ENCODE measurements at places on chromosomes 4 and X.

DNA sequence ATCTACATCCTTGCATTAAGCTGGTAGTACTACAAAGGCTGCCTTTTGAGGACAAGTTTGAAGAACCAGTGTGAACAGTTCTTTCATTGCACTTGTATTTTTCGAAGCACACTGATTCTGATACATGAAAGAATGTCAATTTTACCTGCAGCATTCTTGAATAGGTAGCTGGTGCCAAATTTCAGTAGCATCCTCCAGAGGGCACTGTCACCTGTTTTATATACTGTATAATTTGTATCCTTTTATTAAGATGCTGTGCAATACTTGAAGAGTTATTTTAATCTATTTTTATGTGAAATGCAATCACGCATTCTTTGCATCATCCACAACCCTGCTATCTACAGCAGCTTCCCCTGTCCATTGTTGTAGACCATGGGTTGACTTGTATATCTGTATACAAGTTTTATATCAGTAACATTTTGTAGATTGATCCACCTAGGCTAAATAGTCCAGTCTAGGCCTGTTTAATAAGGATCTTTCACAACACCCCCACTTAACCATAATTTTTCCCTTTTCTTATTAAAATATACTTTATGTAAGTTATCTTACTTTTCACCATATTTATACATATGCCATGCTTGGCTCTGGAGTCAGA is 325.7 kb downstream of the PCDH7 start:
- no peak for DNase-seq

GRCh38 chrX:100648458-100649417 is 4.7 kb downstream of the SRPX2 start:
- no peak for DNase-seq

GRCh38 chr4:189988877-189989431 is 38.1 kb downstream of the FRG2 start:
- no peak for DNase-seq

DNA sequence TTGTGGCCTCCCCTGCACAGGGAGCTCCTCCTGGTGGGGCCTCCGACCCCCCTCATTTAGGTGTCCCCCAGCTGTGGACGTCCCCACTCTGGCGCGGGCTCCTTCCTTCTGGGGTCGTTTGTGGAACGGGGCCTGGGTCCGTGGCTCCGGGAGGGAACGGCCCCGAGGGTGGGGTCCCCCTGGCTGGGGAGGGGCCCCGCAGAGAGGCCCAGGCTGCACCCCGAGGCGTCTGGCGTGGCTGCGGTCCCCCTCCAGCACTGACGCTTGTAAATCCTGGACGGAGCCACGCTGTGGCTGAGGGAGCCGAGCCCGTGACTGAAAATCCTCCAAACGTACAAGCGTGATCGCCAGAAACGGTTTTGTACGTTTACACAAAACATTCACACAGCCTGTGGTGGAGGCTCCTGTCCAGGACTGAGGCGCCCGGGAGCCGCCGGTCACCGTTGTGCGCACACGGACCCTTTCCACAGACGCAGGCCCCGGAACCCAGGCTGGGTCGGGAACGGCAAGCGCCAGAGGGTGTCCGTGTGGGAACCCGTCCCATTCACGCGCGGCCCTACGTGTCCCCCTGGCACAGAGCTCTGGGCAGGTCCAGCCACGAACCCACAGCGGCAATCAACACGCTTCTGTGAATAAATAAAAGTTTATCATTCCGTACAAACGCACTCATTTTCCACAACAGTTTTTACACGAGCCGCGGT is 15.2 kb upstream of the GTPBP6 start:
- DNase-seq, result no peak

DNA sequence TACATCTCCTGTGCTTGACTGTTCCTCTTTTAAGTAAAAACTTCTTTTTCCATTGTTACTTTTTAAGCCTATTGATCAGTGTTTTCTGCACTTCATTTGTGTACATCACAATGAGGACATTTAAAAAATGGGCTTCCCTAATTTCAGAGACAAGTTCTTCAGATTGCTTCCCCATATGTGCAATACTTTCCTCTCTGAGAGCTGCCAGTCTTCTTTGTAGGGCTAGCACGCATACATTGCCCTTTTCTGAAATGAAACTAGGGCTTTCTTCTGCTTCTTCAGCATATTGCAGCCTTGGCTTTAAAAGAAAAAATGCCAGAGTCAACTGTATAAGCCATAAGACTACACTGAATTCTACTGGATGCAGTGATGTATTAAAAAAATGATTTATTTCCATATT is 37.8 kb downstream of the FAT4 start:
- no peak for DNase-seq

DNA sequence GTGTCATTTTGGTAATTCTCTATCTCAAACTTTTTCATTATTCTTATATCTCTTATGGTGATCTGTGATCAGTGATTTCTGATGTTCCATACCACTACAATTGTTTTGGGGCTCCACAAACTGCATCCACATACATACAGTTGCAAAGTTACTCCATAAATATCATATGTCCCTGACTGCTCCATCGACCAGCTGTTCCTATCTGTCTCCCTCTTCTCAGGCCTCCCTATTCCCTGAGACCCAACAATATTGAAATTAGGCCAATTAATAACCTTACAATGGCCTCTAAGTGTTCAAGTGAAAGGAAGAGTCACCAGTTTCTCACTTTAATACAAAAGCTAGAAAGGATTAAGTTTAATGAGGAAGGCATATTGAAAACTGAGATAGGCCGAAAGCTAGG is 108.7 kb downstream of the ANAPC10 start:
- no peak for DNase-seq

DNA sequence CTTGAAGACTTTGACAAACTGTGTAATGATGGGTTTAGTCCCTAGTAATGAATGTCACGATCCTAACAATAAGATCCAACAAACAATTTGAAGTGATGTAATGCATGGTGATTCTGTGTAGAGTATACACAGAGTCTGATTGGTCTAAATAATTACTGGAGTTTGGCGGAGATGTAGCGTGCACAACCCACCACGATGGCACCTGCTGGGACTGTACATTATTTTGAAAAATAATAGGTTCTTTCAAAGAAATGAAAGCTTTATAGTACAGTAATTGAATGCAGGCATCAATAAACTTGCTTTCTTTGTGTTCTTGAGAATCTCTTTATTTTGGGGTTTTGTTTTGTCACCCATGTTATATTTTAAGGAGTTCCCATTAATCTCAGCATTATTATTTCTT is 902.2 kb upstream of the PCDH7 start:
- no peak for DNase-seq

DNA sequence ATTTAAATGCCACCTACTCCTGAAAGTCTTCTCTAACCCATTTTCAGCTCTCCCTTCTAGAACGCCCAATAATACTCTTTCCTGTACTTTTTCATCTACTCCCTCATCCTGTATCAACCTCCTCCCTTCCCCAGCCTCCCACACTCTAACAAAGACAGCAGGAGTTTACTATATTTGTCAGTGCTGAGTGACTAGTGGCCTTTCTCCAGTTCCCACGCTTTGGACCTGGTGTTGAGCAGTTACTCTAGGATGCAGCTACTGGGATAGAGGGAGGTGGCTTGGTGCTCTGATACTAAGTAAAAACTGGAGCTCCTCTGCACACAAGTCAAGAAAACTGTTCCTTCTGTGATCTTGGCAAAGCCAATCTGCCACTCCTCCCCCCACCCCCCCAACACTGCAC is 36.1 kb upstream of the KLHL13 start:
- DNase-seq, result no peak

DNA sequence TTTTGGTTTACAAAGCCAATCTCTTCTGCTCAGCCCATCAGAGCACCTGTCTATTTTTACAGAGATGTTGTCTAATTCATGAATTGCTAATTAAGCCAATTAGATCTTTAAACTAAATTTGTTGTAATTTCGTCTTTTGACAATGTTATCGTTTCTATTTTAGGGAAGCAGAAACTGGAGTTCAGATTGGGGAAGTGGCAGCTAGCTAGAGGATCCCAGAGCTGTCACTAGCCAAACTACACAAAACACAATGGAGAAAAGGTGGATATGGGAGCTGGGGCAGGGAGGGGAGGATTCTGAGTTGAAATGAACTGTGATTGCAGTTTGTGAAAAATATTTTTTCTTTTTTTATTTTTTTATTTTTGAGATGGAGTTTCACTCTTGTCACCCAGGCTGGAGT is 35.8 kb downstream of the CASP3 start:
- DNase-seq, result no peak

DNA sequence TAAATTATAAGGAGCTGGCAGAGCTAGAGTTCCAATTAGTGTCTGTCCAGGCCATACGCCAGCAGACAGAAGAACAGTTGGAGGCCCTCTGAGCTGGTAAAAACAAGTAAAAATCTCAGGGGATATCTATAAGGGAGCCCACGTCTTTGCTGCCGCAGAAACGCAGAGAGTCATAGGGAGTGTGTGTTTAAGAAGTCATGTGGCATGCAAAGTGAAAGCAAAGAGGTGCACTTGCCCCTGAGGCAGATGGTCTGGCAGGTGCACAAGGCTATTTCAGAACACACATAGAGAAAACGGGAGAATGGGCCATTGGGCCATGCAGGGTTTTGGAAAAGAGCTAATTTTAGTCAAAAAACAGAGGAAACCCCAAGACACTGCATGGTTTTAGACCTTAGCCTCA is 92.7 kb downstream of the NAP1L3 start:
- no peak for DNase-seq

GRCh38 chr4:915595-915994 is 16.5 kb downstream of the GAK start:
- no peak for DNase-seq
